CD4-positive, alpha-beta T cell treated with Interleukin-15 for 4 hours (primary cell): ENCODE measurements at places on chromosomes 7 and 10.

DNA sequence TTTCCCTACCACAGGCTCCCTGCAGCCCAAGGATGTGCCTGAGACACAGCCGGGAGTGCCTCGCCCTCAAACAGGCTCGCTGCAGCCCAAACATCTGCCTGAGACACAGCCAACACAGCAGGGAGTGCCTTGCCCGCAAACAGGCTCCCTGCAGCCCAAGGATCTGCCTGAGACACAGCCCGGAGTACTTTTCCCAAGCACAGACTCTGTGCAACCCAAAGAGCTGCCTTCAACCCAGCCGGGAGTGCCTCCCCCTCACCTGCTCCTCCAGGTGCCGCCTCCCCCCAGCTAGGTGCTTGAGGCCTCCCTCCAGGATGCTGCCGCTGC lies 42.9 kb downstream of the ANTXRL start:
- no peak for DNase-seq

DNA sequence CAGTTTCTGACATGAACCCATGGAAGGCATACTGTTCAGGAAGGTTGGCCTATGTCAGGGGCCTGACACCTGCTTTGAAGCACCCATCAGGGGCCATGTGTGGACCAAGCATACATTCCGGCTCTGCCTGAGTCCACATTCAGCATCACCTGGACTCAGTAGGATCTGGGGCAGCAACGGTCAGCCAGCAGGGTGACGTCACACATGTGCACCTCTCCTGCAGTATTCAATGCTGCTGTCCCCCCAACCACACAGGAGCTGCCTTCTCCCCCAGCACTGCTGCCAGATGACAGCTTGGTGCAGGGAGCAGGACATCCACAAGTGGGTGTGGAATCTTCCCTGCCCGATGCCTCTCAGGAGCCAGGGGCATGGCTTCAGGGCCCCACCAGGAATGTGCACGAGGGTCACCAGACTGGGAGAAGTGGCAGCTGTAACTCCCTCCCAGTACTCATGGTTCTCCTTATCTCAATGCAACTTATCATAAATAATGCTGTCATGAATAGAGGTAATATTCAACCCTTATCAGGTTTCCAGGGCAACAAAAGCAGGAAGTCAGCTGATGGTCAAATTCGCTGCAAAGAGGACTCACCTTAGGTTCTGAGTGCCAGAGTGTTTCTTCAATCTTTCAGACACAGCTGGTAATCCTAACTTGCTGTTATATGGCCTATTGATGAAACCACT lies 292.9 kb downstream of the PAXIP1 start:
- DNase-seq, result no peak

GRCh38 chr10:127354255-127354654 lies 157.9 kb upstream of the INSYN2A start:
- no peak for DNase-seq

GRCh38 chr10:126939706-126940105 lies 34.5 kb downstream of the DOCK1 start:
- DNase-seq, result no peak

DNA sequence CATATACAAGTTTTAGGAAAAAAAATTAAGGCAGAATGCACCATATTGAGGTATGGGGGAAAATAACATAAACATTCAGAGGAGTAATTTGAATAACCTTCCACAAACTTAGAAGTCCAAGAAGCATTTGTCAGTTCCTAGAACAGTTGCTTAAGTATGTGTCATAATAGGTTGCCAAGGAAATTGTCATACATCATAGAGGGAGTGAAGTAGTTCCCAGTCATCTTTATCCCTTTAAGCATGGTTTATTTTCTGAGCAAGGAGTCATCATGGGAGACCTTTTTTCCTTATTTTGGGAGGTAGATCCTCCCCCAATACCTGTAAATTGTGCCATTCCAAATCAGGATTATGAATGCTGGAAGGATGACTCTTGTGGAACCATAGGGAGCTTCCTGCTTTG lies at the start of gene SSMEM1:
Gene SSMEM1, plus strand, starts transcription at position 219 of the 400 bp plus-strand sequence. Its CDS starts 51 bp downstream, at position 270.
- DNase-seq, result no peak

DNA sequence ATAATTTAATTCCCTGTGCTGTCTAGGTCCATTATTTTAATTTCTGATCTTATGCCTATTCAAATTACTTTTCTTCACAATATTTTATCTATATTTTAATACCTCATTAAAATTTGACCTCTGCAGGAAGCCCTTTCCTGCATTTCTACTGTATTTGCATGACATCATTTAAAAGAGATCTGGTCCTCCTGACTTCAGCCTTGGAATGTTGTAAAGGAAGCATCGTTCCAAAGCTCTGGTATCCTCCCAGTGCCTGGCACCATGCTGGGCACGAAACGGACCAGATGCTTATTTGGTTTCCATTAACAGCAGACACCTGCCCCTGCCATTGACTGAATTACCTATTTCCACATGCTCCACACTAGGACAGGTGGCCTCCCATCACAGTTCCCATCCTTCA lies 247.5 kb downstream of the KLF6 start:
- no peak for DNase-seq

DNA sequence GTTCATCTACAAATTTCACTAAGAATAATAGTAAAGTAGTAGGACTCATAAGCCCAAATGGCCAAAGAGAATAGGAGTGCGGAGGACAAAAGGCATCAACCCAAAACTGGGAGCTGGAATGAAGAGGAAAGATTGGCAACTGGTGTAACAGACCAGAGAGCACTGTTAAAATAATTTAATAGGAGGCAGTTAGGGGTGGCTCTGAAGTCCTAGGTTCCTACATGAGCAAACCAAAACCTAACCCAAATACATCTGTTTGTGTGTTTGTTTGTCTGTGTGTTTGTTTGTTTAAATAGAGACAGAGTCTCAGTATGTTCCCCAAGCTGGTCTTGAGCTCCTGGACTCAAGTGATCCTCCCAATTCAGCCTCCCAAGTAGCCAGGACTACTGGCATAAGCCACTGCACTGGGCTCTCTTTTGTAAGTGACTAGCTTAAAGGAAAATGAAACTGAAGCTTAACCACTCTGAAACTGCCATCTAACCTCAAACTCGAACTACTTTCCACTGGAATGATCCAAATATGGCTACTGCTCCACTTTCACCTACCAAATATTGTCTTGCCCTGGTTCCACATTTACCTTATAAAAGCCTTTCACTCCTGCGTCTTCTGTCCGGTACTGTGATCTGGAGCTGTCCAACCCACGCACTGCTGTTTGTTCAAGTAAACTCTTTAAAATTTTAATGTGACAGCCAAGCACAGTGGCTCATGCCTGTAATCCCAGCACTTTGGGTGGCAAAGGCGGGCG lies 94.9 kb downstream of the AKR1D1 start:
- no peak for DNase-seq
